ENCODE measurements at places on chromosomes 13 and 19.

DNA sequence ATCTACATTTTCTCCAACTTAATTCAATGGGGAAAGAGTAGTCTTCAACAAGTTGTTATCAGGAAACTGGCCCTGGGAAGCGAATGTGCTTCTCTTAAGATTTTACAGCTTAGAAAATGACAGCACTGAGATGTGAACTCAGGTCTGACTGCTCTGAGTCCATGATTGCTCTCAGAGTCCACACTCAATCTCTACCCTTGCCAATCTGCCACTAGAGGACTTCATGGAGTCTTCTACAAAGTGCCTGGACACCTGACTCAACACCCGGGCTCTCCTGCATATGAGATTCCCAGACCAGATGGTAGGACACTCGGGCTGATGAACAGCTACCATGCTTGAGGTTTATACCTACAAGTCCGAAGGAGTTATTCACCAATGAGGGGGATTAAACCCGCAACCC is 74.8 kb downstream of the ABCC4 start:
- no peak for DNase-seq

DNA sequence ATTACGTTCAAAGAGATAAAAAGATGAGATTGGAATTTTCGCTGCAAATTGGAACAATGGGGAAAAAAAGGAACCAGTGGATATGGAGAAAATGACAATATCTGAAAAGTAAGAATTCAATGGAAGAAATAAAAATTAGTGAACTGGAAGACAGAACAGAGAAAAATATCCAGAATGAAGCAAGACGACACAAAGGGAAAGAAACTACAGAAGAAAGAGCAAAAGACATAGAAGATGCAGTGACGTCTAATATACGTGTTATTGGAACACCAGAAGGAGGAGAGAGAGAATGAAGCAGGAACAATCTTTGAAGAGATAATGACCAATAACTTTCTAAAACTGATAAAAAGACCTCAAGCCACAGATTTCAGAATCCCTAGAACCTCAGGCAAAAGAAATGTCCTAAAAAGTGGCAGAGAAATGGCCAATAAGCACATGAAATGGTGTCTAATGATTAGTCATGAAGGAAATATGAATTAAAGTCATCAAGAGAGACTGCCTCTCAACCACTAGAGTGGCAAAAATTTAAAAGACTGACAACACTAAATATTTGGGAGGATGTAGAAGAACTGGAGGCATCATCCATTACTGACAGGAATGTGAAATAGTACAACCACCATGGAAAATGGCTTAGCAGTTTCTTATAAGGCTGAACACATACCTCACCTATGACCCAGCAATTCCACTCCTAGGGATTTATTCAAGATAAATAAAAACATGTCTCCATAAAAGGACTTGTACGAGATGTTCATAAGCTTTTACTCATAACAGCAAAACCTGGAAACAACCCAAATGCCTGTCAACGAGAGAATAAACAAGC is 56.5 kb downstream of the GADD45B start:
- DNase-seq, result no peak

- no peak for DNase-seq
Observed at GRCh38 chr13:59112221-59112718, 1051.5 kb downstream of the DIAPH3 start.

DNA sequence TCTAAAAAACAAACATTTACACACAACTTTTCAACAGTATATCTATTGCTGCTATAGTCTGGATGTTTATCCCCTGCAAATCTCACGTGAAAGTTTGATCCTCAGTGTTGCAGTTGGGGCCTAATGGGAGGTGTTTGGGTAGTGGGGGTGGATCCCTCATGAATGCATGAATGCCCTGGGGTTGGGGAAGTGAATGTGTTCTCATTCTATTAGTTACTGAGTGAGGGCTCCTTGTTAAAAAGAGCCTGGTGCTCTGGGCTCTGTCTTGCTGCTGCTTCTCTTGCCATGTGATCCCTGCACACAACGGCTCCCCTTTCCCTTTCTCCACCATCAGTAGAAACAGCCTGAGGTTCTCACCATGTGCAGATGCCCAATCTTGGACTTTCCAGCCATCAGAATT is 242.7 kb upstream of the HTR2A start:
- DNase-seq, result no peak

DNA sequence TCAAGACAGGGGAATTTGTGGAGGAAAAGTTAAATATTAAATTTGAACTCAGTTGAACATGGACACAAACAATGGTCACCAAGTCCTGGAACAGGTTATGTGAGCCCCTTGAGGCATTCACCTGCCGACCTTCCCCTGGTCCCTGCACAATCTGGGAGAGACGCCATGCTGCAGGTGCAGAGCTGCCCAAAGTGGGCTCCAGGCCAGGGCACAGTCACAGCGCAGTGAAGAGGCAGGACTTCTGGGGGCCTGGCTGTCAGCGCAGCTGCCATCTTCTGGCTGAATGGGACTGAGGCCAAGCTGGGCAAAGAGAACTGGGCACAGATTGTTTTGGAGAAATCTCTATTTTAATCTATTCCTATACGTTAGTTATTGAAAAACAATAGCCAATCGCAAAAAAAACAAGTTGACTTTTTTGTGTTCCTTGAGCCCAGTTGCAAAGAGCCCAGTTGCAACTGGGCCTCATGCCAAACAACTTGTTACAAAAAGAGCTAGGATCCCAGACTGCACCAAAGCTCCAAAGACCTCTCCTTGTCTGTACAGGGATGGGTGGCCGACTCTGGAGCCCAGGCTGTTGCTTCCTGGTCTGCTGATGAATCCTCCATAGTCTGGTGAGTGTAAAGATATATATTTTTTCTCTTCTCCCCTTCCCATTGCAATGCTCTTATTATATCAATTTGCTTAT is 1.2 kb upstream of the ZNF626 start:
- DNase-seq, result no peak

- peak; percentile 37 for DNase-seq
Observed at GRCh38 chr19:42332059-42332458, 6.6 kb downstream of the MEGF8 start.

GRCh38 chr13:51213173-51213728 is 8.9 kb upstream of the FAM124A start:
- no peak for DNase-seq
